MG63 (cell line): ENCODE measurements at places on chromosomes 1 and 21.

- DNase-seq = no peak
Measured at GRCh38 chr1:183034682-183035081, 11.5 kb downstream of the LAMC1 start.

GRCh38 chr21:45309069-45309986, 21.6 kb upstream of the POFUT2 start:
- peak; percentile 63 for DNase-seq

DNA sequence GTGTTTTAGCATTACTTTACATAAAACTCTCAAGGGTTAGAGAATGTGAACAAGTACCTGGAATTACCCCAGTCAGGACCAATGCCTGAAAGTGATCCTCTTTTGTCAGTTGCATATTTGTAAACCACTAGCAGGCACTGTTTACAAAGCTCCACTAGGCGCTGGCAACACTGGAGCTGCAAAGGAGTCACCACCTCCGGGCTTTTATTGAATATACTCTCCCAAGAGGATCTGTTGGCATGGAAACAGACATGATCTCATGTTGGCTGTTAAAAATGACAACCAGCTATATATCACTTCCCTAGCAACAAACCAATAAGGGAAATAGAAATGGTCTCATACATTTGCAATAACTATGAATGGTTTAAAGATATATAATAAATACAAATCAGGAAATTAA, 116.0 kb downstream of the TTLL7 start:
- peak; percentile 83 for DNase-seq

DNA sequence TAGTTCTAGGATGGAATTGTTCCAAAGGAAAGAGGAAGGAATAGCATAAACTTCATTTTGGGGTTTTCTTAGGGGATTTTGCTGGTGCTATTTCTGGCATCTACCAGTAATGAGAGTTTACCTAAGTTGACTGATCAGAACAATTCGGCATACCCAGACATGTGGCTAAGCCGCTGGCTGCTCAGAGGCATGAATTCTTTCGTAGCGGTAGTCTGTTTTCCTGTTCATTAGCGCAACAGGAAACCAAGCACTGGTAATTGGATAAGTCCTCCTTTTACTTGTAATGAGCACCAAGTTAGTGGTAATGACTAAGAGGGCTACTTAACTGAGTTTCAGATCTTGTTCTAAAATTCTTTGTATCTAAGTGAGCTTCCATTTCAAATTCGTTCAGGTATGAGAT, 38.6 kb downstream of the C21orf91 start:
- no peak for DNase-seq

DNA sequence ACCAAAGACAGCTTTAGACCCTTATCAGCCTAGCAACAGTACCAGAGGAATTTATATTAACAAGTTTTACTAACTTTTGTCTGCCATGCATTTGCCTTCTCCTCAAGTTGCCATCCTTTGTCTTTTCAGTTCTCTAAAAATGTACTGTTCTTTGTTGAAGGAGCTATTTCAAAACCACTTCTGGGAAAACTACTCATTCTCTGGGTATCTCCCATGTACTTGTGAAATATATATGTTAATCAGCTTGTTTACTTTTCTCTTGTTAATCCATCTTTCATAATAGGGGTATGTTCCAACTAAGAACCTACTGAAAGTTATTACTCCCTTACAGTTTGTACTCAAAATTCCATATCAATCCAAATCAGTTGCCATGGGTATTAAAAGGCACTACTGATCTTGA, 16.3 kb downstream of the DPYD start:
- DNase-seq = no peak

GRCh38 chr1:184889902-184890301, 84.4 kb downstream of the NIBAN1 start:
- DNase-seq = no peak
